Fibroblast of villous mesenchyme (primary cell): ENCODE measurements at places on chromosomes 16 and 17. TPM values are rescaled to one million over a fixed set of nuclear protein-coding genes. Genes with fewer than 3 reads are reported as not detected.

The PIP4K2B gene
- total RNA-seq: 45.7 and 68.7 TPM in 2 replicates

The IL21R gene
- total RNA-seq: 0.43 and 1.9 TPM in 2 replicates

The CMTM2 gene
- not detected in 2 replicates for total RNA-seq

The KRT17 gene
- 6.1 and 14.7 TPM in 2 replicates for total RNA-seq

The DNAAF8 gene
- total RNA-seq: 1.3 and 1.7 TPM in 2 replicates

The CCL8 gene
- not detected in 2 replicates for total RNA-seq

The C16orf74 gene
- 8.2 and 8.4 TPM in 2 replicates for total RNA-seq

The GRN gene
- 165 and 256 TPM in 2 replicates for total RNA-seq

The KRTAP16-1 gene
- not detected in 2 replicates for total RNA-seq

DNA sequence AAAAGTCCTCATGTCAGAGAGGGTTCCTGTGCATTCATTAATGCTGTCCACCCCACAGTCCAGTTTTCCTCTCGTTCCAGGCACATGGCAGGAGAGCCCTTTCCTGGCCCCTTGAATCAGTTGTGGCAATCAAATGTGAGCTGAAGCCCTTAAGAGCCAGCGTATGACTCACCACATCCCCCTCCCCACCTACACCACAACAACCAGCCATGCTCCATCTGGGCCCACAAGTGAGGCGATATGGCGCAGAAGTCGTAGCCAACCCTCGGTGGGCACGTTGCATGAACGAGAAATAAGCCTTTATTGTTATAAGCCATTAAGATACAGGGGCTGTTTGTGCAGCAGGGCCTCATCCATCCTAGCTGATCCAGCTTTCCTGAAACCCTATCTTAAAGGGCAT, 28.2 kb downstream of the GRIN2A start:
- DNase-seq: no peak

DNA sequence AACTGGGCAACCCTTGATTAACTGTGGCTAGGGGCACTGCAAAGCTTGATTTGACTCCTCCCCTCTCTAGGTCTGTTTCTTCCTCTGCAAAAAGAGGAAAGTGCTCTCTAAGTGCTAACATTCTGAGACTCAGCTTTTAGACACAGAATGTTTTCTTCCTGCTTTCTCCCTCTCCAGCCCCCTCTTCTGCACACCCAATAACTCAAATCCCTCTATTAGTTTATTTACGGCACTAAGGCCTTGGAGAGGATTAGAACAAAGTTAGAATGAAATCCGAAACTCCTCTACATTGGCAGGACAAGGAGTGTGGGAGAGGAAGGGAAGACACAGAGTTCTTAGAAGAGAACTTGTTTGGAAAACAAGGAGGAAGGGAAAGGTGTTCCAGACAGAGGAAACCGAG, 3.3 kb upstream of the SBK1 start:
- no peak for DNase-seq

- DNase-seq: no peak
Measured at GRCh38 chr17:70109497-70109896, 34.5 kb downstream of the KCNJ16 start.

DNA sequence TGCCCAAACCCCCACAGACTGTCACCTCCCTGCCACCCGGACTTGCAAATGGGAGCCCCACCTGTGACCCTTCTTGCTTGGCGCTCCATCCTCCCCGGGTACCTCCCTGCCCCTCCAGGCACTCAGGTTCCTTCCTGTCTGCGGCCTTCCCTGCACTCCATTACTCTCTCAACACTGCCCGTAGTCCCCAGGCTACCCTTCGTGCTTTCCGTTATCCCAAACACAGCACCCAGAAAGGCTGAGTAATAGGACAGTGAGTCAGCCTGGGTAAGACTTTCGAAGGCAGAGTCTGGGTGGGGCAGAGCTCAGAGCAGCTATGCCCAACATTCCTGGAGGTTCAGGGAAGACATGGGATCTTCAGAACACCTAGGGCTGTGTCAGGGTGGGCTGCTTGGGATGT, 16.6 kb upstream of the C16orf74 start:
- peak; percentile 71 for DNase-seq

DNA sequence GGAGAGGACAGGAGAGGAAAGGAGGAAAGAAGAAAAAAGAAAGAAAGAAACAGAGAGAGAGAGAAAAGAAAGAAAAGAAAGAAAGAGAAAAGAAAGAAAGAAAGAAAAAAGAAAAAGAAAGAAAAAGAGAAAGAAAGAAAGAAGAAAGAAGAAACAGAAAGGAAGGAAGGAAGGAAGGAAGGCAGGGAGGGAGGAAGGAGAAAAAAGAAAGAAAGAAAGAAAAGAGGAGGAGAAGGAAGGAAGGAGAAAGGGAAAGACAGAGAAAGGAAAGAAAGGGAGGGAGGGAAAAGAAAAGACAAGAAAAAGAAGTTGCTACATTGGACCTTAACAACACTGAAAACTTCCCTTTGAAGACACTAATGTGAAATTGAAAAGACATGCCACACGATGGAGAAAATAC, 56.6 kb upstream of the CCL2 start:
- DNase-seq: no peak

DNA sequence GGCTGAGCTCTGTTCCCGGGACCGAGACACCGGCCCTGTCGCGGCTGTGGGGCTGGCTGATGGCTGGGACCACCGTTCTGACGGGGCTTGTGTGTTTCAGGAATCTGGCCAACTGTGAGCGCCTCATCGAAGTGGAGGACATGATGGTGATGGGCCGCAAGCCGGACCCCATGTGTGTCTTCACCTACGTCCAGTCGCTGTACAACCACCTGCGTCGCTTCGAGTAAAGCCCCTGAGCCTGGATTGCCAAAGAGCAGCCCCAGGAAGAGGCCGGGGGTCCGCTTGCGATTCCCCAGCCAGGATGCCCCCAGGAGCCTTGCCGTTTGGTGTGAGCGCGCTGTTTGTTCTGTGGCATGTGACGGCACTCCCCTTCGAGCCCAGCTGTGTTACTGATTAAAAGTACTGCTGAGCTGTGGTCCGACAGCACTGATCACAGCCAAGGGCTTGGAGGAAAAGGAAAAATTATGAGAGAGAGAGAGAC, 23.0 kb downstream of the SMTNL2 start:
- DNase-seq: no peak

DNA sequence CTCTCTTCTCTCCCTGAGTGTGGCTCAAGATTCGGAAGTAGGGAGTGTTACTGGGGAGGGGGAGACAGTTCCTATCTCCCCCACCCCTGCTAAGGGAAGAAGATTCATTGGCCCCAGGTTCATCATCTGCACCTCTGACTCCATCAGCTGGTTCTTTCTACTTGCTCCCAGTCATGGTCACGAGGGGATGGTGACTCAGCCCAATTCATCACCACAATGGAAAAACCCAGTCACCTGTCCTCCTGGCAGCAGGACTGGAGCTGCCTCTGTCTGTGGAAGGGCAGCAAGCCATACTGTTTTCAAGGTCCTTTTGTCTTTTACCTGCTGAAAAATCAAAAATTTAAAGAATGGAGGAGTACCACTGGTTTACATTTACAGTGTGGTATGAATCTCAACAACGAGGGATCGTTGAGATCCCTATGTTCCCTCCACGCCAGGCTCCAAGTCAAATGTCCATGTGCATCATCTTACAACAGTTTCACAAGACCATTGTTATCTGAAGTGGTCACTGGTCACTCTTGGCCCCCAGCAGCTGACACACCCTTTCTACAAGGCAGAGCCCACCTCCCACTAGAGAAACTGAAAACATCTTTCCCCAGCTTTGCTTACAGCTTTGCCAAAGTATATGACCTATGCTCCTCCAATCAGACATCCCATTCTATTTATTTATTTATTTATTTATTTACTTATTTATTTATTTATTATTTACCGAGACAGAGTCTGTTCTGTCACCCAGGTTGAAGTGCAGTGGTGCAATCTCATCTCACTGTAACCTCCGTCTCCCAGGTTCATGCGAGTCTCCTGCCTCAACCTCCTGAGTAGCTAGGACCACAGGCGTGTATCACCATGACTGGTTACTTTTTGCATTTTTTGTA, 40.4 kb upstream of the NDRG4 start:
- peak; percentile 41 for DNase-seq

DNA sequence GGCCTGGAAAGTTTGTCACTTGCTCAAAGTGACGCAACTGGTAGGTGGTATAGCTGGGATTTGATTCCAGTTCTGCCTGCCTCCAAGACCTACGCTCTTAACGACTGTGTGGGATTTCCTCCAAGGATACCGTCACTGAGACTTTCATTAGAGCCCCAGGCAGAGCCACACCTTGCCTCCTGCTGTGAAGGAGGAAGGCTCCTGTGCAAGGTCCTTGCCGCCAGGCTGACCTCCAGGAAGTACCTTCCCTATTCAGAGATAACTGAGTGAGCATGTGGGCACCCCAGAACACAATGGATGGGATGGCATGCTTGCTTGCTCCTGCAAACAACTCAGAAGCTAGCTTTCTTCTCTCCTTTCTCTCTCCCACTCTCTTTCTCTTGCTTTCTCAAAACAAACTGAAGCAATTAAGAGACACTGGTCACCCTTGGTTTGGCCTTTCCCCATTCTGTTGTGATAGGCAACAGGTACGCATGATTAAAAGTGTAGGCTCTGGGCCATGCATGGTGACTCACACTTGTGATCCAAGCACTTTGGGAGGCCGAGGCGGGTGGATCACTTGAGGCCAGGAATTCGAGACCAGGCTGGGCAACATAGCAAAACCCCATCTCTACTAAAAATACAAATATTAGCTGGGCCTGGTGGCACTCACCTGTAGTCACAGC, 30.7 kb downstream of the CACNG3 start:
- DNase-seq: no peak

GRCh38 chr16:77330332-77331042, 104.3 kb downstream of the ADAMTS18 start:
- DNase-seq: no peak

DNA sequence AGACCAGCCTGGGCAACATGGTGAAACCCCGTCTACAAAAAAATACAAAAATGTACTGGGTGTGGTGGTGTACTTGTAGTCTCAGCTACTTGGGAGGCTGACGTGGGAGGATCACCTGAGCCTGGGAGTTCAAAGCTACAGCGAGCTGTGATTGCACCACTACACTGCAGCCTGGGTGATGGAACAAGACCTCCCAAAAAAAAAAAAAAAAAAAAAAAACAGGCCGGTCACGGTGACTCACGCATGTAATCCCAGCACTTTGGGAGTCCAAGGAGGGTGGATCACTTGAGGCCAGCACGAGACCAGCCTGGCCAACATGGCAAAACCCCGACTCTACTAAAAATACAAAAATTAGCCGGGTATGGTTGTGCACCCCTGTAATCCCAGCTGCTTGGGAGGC, 12.7 kb upstream of the APPBP2 start:
- DNase-seq: peak; percentile 68

DNA sequence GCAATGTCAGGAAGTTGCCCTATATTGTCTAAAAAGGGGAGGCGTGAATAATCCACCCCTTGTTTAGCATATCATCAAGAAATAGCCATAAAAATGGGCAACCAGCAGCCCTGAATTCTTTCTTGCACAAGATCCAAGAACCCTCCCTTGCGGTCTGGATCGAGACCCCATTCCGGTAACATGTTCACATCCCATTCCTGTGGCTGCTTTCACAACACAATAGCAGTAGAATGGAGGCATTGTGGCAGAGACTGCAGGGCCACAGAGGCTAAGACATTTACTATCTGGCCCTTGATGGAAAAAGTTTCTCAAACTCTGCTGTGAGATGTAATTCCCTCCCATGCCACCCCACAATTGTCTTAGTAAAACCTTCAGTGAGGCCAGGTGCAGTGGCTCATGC, 73.2 kb downstream of the RMI2 start:
- DNase-seq: no peak

DNA sequence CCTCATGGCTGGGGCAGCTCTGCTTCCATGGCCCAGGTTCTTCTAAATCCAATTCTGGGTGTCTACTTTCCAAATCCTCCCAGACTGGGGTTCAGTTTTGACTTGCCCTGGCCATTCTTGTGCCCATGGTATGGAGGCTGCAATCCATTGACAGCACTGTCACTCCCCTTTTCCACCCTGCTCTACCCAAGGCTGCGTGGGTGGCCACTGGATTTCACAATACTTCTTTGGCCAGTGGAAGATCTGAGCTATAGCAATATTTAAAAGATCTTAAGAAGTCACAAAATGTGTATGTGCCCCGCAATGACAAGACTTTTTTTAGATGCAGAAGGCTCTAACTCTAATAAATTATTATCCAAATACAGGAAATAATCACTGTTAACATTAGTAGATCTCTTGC, 329.4 kb upstream of the CCL2 start:
- DNase-seq: no peak

DNA sequence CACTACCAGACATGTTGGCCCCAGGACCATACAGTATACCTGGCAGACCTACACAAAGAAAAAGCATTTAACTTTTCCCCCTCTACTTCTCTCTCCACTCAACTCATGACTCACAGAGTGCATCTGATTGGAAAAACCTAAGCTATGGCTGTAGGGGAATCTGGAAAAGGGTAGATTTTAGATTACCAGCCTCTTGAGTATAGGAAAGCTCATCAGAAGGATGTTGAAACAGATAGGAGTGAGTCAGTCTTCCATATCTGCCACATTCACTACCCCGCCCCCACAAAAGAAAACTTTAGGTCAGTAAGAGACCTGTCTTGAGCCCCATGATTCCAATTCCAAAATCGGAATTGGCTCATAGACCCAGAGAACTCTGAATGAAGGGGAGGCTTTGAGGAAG, 12.3 kb downstream of the KRT9 start:
- peak; percentile 24 for DNase-seq

DNA sequence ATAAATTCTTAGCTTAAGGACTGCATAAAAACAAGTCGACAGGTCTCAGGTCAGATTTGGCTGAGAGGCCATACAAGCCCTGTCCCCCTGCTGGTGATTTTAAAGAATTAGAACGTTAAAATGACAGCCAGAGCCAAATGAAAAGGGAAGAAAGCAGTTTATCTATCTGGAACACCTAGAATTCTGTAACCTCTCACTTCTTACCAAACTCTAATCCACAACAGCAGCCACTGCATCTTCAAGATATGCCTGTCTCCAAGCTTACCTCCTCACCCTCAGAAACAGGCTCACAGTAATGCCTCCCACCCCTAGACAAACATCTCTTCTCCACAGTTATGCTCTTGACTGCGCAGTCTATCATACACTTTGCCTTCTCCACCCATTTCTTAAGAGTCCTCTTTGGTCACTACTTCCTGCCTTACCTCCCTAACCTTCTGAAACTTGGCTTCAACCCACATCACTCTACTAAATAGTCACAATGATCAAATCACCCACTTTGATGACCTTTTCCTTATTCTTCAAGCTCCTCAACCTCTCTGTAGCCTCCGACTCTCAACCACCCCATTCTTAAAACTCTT, 14.2 kb downstream of the ANKFY1 start:
- peak; percentile 59 for DNase-seq

DNA sequence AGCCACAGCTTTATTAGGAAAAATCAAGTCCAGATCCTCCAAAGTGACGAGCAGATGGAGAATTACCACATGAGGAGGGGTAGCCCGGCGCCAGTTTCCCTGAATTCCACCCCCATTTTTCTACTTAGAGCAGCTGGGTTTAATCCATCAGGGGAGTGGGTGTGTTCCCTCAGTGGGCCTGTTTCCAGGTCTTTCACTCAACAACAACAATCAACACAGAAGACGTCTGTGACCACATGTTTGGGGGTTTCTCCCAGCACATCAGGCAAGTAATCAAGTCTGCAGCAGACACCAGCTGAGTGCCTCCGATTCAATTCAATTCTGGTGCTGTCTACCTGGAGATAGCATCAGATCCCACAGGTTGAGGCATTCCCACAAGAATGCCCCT, 6.8 kb downstream of the SLC6A2 start:
- DNase-seq: no peak

- DNase-seq: peak; percentile 25
Measured at GRCh38 chr17:40130352-40131042, 8.7 kb downstream of the MSL1 start.
